Midbrain (tissue), 1 donor: ENCODE measurements at places on chromosomes 4 and X.

DNA sequence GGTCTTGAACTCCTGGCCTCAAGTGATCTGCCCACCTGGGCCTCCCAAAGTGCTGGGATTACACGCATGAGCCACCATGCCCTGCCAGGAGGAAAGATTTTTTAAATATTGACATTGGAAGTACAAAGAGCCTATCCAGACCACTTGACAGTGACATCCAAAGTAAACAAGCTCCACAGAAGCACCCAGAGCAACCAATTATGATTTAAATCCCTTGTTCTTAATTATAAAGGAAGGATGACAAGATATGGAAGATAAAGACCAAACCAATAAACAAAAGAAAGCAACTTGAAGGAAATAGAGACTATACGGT is 27.7 kb upstream of the RPL34 start:
- DNase-seq, result no peak

DNA sequence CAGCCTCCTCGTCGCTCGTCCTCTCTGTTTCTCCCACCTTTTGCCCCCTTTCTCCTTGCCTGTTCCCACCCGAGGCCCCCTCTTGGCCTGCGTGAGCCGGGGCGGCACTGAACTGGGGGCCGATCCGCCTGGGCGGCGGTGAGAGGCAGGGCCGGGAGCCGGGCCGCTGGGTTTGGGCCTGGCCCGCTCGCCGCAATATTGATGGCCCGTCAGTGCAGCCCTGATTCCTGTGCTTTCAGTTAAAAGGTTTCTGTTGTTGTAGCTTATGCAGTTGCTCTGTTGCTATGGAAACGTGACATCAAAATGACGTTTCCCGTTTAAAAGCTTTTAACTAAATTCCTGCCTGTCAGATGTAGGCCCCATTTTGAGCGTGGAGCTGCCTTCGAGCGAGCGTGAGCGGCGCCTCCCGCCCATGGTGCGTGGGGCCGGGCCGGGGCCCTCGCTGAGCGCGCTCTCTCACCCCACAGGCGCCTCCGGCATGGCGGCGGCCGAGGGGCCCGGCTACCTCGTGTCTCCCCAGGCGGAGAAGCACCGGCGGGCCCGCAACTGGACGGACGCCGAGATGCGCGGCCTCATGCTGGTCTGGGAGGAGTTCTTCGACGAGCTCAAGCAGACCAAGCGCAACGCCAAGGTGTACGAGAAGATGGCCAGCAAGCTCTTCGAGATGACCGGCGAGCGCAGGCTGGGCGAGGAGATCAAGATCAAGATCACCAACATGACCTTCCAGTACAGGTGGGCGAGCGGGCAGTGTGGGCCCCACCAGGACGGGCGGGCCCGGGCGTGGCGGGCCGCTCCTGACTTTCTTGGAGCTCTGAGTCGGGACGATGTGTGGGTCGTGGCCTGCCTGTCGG is at the start of gene MSANTD1:
Gene MSANTD1 (plus strand): TSS at position 349 of the 851 bp plus-strand sequence. CDS start 64 bp downstream, at position 413.
- DNase-seq, result no peak

DNA sequence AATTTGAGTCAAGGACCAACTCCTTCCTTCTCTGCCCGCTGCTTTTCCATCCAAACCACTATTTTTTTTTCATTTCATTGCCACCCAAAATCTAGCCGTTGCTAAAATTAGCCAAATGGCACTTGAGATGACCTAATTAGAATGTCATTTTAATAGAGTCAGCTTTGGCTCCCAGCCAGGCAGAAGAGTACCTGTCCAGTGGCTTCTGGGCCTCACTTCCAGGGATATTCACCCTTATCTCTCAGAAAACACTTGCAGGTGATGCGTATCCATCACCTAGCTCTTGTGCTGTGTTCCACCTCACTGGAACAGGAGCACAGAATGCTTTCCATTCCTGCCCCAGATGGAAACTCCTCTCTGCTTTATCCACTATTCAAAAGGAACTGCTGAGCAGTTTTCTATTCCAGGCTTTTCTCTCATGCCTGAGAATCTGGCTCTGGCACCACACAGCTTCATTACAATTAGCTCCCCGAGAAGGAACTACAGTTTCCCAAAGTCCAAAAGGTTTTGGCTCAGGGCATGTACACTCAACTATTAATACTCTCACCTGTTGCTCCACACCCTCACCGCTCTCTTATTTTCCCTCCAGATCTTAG is 18.5 kb downstream of the MAGEA9B start:
- no peak for DNase-seq

DNA sequence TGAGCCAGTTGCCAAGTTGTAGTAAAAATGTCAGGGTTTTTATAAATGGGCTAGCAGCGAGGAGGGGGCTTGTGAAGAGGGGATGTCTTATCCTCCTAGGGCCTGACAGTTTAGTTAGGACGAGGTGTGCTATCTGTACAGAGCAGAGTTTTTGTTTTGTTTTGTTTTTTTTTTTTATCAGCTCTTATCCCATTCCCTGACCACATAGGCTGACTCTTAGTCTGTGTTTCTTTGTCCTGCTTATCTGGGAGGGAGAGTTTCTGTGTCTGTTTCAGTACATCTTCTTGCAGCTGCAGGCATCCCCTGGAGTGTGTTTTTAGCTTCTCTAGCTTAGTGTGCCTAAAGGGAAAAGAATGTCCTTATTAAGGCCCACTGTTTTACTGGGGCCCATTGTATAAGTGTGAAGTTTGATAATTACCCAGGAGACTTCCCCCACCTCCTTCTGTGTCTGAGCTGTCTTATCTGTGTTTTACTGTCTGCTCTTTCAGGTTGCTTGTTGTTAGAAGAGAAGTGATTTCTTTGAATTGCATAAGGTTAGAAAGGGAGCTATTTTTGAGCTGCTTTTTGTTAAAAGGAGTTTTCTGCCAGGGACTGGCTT is 32.0 kb downstream of the PAGE2 start:
- DNase-seq, result no peak
